ENCODE measurements at places on chromosomes 4 and X. TPM values are rescaled to one million over a fixed set of nuclear protein-coding genes. Genes with fewer than 3 reads are reported as not detected.

The LAGE3 gene
- total RNA-seq = 58.6 TPM

The BEX5 gene
- total RNA-seq = not detected

The TRIM75 gene
- not detected for total RNA-seq

The UCHL1 gene
- total RNA-seq = not detected

The SSX1 gene
- total RNA-seq = 1.0 TPM

The MAGEA6 gene
- total RNA-seq = 187 TPM

- DNase-seq = no peak
Measured at GRCh38 chrX:155056471-155056870, 14.5 kb downstream of the CMC4 start.

GRCh38 chr4:127506283-127506682 lies 126.5 kb upstream of the INTU start:
- DNase-seq = no peak

GRCh38 chr4:173231916-173232315 lies 63.3 kb downstream of the GALNT7 start:
- DNase-seq = peak; percentile 53

- no peak for DNase-seq
Measured at GRCh38 chr4:28227764-28228163, 1367.1 kb downstream of the STIM2 start.

DNA sequence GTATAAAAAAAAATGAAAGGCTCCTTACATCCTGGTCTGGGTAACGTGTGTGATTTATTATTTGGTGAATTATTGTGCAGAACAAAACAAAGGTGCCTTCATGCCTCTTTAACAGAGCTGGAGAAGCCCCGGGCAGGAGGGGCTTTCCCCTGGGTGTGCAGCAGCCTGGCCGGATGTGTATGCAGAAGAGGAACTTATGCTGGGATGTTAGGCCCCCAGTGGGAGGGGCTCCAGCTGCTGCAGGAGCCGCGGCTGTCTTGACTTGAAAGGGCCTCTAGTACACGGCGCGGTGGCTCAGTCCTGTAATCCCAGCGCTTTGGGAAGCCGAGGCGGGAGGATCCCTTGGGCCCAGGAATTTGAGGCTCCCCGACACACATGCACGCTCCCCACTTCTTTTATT lies 16.0 kb downstream of the CCNQ start:
- DNase-seq = peak; percentile 69

GRCh38 chr4:31343061-31343460 lies 622.9 kb downstream of the PCDH7 start:
- no peak for DNase-seq

- no peak for DNase-seq
Measured at GRCh38 chr4:152161676-152162330, 374.1 kb downstream of the FBXW7 start.

DNA sequence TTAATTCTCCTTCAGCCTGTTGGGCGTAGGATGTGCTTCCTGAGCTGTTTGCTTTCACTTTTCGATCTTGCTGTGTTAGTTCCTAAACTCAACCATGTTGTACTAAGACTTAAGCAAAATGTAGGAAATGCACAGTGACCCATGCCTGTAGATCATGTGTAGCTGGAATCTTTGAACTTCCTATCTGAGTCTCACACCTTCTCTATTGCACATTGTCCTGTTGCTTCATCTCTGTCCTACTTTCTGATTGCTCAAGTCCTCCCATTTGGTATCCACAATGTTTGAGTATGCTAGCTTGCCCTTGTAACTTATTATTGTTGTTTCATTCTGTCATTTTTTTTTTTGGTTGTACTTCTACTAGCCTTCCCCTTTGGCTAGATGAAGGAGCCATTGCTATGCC lies 239.6 kb downstream of the PPP1R2C start:
- no peak for DNase-seq

GRCh38 chrX:118523920-118524319 lies 28.3 kb downstream of the DOCK11 start:
- no peak for DNase-seq

- no peak for DNase-seq
Measured at GRCh38 chr4:84582988-84583875, at the start of gene CDS1. CDS1 (plus strand) TSS chr4:84583127; CDS start chr4:84583402, 275 bp downstream.

DNA sequence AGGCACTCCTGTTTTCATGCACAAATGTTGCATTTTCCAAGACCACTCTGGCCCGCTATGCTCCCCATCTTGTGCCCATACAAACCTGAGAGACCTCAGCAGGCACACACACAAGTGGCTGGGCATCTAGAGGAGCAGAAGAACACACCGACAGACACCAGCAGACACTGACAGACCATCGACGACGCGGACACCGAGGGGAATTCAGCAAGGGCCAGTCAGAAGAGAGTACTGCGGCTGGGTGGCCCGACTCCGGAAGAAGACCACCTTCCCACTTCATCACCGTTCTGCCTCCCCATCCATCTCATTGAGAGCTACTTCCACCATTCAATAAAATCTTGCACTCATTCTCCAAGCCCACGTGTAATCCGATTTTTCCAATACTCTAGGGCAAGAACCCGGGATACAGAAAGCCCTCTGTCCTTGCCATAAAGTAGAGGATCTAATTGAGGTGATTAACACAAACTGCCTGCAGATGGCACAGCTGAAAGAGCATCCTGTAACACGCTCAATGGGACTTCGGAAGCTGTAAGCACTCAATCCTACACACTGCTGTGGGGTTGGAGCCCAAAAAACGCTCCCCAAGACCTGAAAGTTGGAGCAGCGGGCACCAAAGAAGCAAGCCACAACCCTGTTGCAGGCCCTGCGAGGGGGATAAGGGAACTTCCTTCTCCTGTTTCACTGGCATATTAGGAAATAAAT lies 780.9 kb downstream of the ARAP2 start:
- DNase-seq = peak; percentile 32

DNA sequence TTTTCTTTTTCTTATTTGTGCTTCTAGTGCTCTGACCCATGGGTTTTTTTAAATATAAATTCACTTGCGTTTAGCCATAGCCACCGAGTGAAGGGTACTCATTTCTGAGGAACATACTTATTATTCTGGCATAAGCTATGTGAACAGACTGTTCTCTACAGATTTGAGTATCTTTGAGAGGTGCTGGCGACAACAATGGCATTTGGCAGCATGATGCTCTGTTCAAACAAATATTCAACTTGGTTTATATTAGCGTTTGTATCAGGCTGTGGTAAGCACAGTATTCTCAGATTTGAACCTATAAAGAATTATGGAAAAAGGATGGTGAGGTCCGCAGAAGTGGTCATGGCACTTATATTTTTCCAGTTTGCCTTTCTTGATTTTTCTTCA lies 108.7 kb upstream of the LIMCH1 start:
- DNase-seq = no peak

DNA sequence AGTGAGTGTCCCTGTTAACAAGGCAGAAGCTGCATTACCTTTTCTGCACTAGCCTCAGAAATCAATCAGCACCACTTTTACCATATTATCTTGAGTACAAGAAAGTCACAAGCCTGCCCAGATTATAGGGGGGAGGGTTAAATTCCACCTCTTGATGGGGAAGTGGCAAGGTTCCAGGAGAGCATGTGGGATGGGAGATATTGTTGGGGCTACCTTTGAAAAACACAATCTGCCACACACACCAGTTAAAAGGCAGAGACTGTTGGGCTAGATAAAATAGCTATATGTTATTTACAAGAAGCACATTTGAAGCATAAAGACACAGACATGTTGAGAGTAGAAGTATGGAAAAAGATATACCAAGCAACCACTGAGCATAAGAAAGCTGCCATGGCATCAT lies 6.6 kb upstream of the AVPR2 start:
- DNase-seq = no peak

All from SK-MEL-5 (cell line).